ENCODE measurements at places on chromosomes 4 and X. TPM values are rescaled to one million over a fixed set of nuclear protein-coding genes. Genes with fewer than 3 reads are reported as not detected.

DNA sequence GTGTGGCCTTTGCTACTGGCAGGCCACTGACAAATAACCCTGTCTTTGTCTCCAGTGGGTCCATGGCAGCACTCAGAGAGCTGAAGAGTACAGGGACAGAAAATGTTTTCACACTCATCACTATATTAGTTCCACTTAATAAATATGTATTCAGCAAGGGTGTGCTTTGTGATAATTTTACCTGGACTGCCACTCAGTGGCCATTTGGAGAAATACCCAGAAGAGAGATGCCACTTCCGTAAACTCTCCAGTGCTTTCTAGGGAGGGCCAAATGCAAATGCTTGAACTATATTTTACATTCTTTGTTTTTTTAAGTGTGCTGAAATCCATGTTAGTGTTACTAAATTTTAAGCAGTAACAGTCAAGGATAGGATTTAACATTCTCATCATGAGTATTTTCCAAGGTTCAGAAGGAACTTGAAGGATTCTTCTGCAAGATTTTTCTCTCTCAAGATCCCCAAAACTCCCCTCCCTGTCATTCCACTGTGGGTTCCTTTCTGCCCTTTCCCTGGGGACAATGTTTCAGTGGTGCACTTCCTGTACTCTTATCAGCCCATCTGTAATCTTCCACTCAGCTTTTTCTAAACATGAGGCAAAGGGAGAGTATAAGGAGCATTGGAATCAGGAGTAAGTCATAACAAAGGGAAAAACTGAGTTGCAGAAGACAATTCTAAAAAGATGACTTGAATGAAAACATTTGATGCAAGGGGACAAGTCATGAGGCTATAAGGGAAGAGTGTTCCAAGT is 46.0 kb downstream of the TFDP3 start:
- DNase-seq, result no peak
- no peaks in the 10 kb centered on the region for H3K4me1 ChIP-seq
- H3K36me3 ChIP-seq, result no peaks in the 10 kb centered on the region
- H3K27ac ChIP-seq, result no peak overlapping the region
- H3K4me3 ChIP-seq, result no peak overlapping the region

- no peaks in the 10 kb centered on the region for H3K27me3 ChIP-seq
- H3K4me3 ChIP-seq, result no peak overlapping the region
- H3K36me3 ChIP-seq, result no peaks in the 10 kb centered on the region
- no peak overlapping the region for H3K27ac ChIP-seq
- H3K4me1 ChIP-seq, result no peaks in the 10 kb centered on the region
Measured at GRCh38 chrX:96538104-96538725, 146.4 kb upstream of the DIAPH2 start.

GRCh38 chrX:80747832-80748231 is 61.8 kb downstream of the BRWD3 start:
- no peaks in the 10 kb centered on the region for H3K36me3 ChIP-seq
- no peak overlapping the region for H3K4me3 ChIP-seq
- no peaks in the 10 kb centered on the region for H3K27me3 ChIP-seq
- no peak for DNase-seq

GRCh38 chr4:123399627-123400358 is 3.2 kb downstream of the SPRY1 start:
- no peak overlapping the region for H3K27ac ChIP-seq
- peaks cover 15% of the 10 kb centered on the region for H3K4me1 ChIP-seq
- no peaks in the 10 kb centered on the region for H3K36me3 ChIP-seq
- peak overlapping the region; percentile 53 for H3K4me3 ChIP-seq
- DNase-seq, result no peak

- H3K27ac ChIP-seq, result no peak overlapping the region
- no peak for DNase-seq
- no peaks in the 10 kb centered on the region for H3K27me3 ChIP-seq
- peaks cover 16% of the 10 kb centered on the region for H3K4me1 ChIP-seq
- H3K4me3 ChIP-seq, result no peak overlapping the region
- peaks cover 14% of the 10 kb centered on the region for H3K36me3 ChIP-seq
Measured at GRCh38 chr4:108043526-108043925, 53.8 kb downstream of the HADH start.

DNA sequence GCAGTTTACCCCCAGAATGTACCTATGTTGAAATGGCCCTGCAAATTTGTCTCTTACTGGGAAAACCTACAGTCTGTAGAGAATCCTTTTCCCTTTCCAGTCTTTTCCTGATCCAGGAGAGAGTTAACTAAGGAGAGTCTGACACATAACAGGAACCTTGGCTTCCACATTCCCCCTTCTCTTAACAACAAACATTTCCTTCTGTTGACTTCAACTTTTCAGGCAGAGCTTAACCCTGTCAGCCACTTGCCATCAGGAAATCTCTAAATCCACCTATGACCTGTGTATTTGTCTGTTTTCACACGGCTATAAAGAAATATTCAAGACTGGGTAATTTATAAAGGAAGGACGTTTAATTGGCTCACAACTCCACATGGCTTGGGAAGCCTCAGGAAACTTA is 45.6 kb upstream of the GPR78 start:
- no peaks in the 10 kb centered on the region for H3K36me3 ChIP-seq
- no peaks in the 10 kb centered on the region for H3K27me3 ChIP-seq
- DNase-seq, result no peak
- H3K27ac ChIP-seq, result no peak overlapping the region
- no peak overlapping the region for H3K4me3 ChIP-seq

DNA sequence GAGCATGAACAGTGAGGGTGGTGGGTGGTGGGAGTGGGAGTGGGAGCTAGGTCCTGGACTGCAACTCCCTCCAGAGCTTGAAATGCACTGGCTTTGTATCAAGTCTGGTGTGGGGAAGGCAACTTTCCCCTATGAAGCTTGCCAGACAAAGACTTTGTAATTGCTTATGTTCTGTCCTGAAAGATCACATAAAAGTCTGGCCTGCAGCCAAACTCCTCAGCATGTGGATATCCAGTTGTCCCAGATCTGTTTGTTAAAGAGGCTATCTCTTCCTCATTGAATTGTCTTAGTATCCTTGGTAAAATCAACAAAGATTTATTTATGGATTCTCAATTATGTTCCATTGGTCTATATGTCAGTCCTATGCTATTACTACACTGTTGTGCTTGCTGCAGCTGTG is 607.9 kb downstream of the GLUD2 start:
- H3K4me3 ChIP-seq, result no peak overlapping the region
- no peak overlapping the region for H3K27ac ChIP-seq
- DNase-seq, result no peak
- H3K4me1 ChIP-seq, result no peaks in the 10 kb centered on the region
- no peaks in the 10 kb centered on the region for H3K36me3 ChIP-seq

GRCh38 chr4:67366311-67366861 is 178.9 kb downstream of the CENPC start:
- no peak overlapping the region for H3K4me3 ChIP-seq
- no peak for DNase-seq
- no peaks in the 10 kb centered on the region for H3K36me3 ChIP-seq
- no peaks in the 10 kb centered on the region for H3K4me1 ChIP-seq
- no peak overlapping the region for H3K27ac ChIP-seq

DNA sequence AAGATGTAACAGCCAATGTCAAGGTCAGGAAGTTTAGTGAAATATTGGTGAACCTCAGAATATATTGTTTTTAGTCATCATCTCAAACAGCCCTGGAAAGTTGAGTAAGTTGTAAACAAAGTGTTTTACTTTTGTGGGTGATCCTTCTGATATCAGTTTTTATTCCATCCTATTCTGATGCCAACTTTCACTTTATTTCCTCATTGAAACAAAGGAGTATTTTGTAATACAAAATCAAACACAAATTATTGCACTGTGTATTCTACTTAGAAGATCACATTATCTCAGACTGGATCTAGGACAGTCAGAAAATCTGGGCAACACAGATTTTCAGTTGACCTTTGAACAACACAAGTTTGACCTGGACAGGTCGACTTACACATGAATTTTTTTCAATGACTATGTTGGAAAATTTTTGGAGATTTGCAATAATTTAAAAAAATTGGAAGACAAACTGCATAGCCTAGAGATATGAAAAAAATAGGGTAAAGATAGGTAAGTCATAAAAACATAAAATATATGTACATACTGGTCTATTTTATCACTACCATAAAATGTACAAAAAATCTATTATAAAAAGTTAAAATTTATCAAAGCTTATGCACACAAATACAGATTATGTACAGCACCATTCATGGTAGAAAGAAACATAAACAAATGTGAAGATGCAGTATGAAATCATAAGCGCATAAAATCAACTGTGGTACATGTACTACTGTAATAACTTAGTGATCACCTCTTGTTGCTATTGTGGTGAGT is 709.1 kb upstream of the FAM241A start:
- no peaks in the 10 kb centered on the region for H3K36me3 ChIP-seq
- H3K27me3 ChIP-seq, result no peaks in the 10 kb centered on the region
- no peak overlapping the region for H3K27ac ChIP-seq
- H3K4me3 ChIP-seq, result no peak overlapping the region
- no peak for DNase-seq

GRCh38 chr4:25970226-25970675 is 56.2 kb downstream of the SMIM20 start:
- H3K4me3 ChIP-seq, result no peak overlapping the region
- H3K36me3 ChIP-seq, result no peaks in the 10 kb centered on the region
- no peaks in the 10 kb centered on the region for H3K4me1 ChIP-seq
- DNase-seq, result no peak
- H3K27me3 ChIP-seq, result no peaks in the 10 kb centered on the region

GRCh38 chr4:169410839-169411770 is 140.3 kb upstream of the SH3RF1 start:
- H3K27ac ChIP-seq, result no peak overlapping the region
- H3K36me3 ChIP-seq, result no peaks in the 10 kb centered on the region
- DNase-seq, result peak; percentile 3
- no peaks in the 10 kb centered on the region for H3K27me3 ChIP-seq
- H3K4me3 ChIP-seq, result no peak overlapping the region
- H3K4me1 ChIP-seq, result peaks cover 21% of the 10 kb centered on the region

DNA sequence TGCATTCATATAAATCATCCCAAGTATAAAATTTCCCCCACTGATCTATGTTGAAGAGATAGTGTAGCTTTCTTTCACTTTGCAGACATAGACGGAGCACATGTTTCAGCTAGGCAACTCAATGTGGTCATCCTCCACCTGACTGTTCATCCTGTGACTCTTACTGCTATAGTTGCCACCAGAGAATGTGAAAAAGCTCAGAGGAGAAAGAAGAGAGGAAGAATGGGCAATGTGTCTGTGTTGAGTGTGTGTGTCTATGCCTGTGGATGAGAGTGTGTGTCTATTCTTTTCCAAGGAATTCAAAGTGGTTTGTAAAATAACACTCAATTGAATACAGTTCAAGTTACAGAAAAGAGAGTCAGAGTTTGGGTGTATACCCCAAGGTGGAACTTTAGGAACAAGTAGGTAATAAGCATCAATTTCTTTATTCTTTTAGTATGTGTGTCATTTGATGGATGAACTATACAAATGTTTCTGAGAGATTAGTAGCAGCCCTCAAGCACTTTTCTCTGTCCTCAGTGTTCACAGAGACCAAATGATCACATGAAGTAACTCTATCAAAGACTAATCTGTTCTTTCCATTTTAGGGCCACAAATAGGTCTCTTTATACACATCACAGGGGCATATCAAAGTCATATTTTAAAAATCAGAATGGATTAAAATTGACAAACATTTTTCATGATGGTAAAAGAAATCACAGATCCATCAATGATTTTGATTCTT is 2.3 kb downstream of the SNCA start:
- peaks cover 7% of the 10 kb centered on the region for H3K4me1 ChIP-seq
- no peak overlapping the region for H3K4me3 ChIP-seq
- DNase-seq, result no peak
- H3K27me3 ChIP-seq, result peaks cover 23% of the 10 kb centered on the region
- no peak overlapping the region for H3K27ac ChIP-seq

DNA sequence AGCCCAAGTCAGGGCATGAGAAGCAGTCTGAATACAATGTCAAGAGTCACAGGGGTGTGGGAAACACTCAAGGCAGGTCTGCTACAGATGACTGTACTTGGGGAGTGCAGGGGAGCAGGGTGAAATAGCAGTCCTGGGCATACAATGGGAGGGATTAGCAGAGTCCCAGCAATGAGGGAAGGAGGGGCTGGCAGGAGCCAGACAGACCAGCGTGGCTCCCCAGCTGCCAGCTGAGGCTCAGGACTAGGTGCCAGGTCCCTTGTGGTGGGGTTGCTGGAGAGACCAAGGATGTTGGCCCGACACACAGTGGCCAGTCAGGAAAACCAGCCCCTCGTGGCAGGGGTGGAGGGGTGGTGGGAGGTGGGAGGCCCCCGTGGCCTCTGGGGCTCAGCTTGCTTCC is 86.6 kb downstream of the RTL5 start:
- H3K36me3 ChIP-seq, result no peaks in the 10 kb centered on the region
- no peak for DNase-seq
- no peak overlapping the region for H3K27ac ChIP-seq
- H3K4me3 ChIP-seq, result no peak overlapping the region
- no peaks in the 10 kb centered on the region for H3K27me3 ChIP-seq

DNA sequence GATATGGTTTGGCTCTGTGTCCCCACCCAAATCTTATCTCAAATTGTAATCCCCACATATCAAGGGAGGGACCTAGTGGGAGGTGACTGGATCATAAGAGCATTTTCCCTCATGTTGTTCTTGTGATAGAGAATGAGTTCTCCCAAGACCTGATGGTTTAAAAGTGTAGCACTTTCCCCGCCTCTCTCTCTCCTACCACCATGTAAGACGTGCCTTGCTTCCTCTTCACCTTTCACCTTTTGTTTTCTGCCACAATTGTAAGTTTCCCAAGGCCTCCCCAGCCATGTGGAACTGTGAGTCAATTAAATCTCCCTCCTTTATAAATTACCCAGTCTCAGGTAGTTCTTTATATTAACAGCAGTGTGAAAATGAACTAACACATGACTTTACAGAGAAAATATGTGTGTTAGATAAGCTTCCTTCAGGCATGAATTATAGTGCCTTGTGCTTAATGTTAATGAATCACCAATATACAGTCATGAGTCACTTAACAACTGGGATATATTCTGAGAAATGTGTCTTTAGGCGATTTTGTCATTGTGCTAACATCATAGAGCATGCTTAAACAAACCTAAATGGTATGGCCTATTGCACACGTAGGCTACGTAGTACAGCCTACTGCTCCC is 37.9 kb downstream of the PDGFC start:
- H3K27ac ChIP-seq, result no peak overlapping the region
- H3K36me3 ChIP-seq, result no peaks in the 10 kb centered on the region
- no peaks in the 10 kb centered on the region for H3K4me1 ChIP-seq
- H3K4me3 ChIP-seq, result no peak overlapping the region
- H3K27me3 ChIP-seq, result no peaks in the 10 kb centered on the region

DNA sequence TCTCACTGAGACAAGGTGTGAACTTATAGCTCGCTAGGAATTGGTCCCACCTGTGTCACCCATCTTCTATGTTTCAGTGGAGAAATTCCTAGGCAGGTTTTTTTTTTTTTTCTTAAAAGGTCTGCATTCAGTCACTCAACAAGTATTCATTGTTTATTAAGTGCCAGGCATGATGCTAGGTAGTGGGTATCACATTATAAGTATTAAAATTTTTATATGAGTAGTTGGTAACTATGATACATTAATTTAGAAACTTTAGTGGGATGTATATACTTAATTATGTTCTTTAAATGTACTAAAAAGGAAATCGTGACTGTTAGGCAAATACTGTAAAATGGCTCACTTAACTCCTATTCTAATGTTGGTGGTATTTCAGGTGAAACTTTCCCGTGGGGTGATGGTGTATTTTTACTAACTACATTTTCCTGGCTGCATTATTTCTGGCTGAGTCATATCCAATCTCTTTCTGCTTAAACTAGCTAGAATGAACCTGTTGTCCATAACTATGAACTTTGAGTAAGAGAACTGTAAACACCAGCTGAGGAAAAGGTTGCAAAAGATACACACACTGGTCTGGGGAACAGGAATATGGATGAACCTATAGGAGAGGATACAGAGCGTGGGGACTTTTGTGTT is 49.3 kb upstream of the MED14 start:
- no peak overlapping the region for H3K4me3 ChIP-seq
- H3K36me3 ChIP-seq, result no peaks in the 10 kb centered on the region
- no peaks in the 10 kb centered on the region for H3K4me1 ChIP-seq

SEC24D gene
- 22.7 TPM for total RNA-seq

PAGE2B gene
- total RNA-seq, result not detected

CYP2U1 gene
- total RNA-seq, result 2.9 TPM

EVC2 gene
- 0.92 TPM for total RNA-seq

MAGEE2 gene
- total RNA-seq, result not detected

SHISA3 gene
- total RNA-seq, result not detected
